ENCODE measurements at places on chromosomes 5 and 9.

DNA sequence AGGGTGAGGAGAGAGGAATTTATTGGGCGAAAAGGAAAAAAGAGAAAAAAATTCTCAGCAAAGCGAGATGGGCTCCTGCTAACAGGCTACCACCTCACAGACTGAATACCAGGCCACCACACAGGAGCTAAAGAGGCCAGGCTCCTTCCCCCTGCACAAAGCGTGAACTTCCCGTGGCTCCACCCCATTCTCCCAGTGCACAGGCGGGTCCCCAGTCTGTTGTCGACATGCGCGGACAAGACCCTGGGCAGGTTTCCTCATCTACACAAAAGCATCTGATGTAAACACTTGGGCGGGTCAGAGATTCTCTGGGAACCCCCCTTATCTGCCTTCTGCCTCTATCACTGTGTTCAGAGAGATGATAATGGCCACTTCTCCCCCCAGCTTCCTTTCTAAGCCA lies 34.2 kb downstream of the IL31RA start:
- DNase-seq: no peak

- no peak for DNase-seq
Measured at GRCh38 chr5:142736247-142736632, 33.9 kb upstream of the ARHGAP26 start.

DNA sequence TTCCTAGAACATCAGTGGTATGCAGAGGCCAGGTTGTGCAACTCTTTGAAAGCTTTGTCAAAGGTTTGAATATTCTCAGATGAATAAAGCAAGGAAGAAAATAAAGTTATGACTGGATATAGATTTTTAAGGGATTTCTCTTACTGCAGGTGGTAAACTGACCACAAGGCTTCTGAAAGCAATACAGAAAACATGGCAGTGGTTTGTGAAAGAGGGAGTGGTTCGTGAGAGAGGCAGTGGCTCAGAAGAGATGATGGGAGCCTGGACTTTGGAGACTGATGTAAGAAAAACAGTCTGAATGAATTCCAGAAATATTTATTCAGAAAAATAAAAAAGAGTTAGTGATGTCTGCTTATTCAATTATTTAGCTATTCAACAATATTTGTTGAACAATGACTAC lies 380.4 kb upstream of the CTNND2 start:
- no peak for DNase-seq

DNA sequence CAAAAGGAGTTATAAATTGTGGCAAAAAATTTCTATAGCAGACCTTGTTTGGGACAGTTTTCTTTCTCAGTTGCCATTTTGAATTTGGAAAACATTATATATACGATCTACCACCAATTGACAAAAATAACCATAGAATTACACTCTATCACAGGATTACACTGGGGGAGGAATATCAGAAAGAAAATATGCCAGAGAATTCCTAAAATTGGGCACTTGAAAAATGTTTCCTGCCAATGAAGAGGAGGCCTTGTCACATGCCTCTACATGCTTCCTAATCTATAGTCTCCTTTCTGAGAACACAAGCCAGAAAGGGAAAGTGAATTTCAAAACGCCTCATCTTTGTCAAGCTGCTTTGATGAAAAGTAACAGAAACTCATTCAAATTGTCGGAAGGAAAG lies 78.5 kb upstream of the DNAH5 start:
- DNase-seq: no peak

DNA sequence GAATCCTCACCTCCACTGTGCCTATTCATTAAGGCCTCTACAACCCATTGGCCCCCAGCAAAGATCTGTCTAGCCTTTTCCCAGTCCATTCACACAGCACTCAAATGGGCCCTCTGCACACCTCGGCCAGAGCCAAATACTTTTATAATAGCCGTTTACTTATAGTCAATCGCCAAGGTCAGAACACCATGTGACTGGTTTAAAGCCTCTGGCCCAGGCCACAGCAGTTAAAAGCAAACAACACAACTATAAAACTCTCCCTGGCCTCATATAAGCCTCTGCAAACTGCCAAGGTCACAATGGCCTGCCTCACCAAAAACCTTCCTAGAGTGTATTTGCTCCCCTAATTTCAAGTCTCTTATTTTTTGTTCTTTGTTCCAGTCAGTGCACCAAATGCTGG lies 562.6 kb downstream of the CAAP1 start:
- DNase-seq: no peak

DNA sequence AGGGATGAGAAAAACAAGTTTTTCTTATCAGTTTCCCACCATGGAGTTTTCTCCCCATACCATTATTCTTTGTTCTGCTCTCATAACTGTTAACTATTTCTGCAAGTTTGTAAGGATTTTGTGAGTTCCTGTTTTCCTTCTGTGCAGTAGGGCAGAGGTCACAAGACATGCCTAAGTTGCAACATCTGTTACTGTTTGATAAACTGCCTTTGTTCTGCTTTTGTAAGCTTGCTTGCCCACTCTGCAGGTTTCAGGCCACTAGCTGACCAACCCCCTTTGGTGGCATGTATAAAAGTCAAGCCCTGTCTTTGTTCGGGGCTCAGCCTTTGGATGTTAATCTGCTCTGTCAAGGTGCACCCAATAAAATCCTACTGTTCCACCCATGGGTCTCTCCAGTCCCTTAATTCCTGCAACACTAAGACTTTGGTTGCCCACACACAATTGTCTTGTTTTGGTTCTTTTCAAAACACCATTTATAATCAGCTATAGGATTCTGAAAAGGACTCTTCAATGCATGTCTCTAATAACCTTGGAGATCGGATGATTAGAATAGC lies 545.4 kb downstream of the CDH9 start:
- DNase-seq: no peak

- DNase-seq: no peak
Measured at GRCh38 chr5:169607882-169608281, 24.3 kb downstream of the SPDL1 start.

- DNase-seq: no peak
Measured at GRCh38 chr9:133031496-133031911, 707 bp downstream of the GTF3C5 start.

Measured in NCI-H2029 treated with DMSO at 0.1 percent for 48 hours (cell line).